ENCODE measurements at places on chromosomes 4 and X.

DNA sequence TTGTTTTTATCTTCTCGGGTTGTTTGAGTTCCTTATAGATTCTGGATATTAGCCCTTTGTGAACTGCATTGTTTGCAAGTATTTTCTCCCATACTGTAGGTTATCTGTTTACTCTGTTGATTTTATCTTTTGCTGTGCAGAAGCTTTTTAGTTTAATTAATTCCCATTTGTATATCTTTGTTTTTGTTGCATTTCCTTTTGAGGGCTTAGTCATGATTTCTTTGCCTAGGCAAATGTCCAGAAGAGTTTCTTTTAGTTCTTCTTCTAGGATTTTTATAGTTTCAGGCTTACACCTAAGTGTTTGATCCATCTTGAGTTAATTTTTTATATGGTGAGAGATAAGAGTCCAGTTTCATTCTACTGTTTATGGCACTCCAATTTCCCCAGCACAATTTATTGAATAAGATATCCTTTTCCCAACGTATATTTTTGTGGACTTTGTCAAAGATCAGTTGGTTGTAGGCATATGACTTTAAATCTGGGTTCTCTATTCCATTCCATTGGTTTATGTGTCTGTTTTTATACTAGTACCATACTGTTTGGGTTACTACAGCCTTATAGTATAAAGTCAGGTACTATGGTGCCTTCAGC is 54.3 kb downstream of the EGF start:
- no peak for DNase-seq

DNA sequence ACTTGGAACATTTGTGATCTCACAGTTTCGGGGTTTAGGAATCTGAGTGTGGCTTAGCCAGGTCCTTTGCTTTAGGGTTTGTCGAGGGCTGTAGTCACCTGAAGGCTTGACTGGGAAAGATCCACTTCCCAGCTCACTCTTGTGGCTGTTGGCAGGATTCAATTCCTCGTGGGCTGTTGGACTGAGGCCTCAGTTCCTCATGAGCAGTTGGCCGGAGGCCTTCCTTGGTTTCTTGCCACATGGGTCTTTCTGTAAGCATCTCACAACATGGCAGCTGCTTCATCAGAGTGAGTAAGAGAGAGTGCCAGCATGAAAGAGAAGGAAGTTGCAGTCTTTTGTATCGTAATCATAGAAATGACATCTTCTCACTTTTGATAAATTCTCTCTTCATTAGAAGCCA is 11.1 kb downstream of the TXLNG start:
- DNase-seq: no peak

DNA sequence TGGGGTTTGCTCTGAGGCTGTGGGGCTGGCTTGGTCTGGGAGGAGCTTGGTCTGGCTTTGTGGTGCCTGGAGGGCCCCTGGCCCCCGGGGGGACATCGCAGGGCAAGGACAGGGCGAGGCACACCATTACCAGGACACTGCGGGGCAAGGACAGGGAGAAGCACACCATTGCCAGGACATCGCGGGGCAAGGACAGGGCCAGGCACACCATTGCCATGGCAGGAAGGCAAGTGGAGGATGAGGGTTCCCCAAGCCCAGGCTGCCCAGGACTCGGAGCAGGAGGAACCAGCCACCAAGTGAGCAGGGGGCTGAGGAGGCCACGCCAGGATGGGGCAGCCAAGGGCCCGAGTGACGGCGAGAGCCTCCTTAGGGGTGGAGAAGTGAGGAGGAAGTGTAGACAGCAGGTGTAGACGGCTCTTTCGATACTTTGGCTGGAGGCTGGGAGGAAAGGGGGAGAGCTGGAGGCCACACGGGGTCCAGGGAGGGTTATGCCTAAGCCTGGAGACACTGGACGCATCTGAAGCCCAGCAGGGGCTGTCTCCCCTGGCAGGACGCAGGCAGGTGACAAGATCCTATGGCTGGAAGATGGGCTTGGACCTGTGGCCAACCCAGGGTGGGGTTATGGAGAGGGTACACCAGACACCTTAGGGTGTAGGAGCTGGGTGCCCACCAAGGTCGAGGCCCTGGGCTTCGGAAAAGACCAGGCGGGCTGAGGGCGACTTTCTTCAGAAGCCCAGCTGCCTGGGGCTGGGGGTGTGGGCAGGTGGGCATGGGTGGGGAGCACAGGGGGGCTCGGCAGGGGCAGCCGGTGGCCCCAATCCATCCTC is 7.3 kb downstream of the NKX1-1 start:
- no peak for DNase-seq

DNA sequence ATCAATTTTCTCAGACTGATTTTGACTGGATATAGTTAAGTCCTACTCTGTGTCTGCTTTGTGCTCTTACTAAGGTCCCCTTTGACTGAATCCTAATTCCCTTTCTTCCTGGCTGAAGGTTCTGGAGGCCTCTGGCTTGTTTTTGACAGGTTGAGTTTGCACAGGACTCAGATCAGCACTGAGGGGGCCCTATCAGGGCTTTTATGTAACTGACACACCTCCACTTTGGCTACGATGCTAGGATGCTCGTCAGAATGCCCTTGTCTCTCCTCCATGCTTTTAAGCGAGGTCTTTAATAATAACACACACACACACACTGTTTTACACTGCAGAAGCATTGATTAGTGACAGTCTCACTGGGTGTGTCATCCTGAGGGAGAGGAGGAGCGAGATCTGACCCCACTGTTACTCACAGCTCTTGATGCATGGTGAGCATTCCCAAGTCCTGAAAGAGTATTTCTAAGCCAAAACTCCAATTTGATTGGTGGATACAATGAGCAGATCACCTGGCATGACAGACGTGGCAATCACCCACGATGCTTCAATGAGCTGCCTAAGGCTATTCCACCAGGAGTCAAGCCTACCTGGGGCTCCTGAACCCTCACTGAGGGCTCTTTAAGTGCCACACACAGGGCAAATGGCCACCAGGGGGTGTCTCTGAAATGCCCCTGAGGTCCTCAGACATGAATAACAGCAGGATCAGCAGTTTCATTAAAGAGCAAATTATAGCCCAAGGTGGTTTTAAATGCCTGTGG is 130.4 kb upstream of the CPEB2 start:
- no peak for DNase-seq

- DNase-seq: no peak
Measured at GRCh38 chr4:48858130-48858529, 27.2 kb downstream of the OCIAD1 start.

DNA sequence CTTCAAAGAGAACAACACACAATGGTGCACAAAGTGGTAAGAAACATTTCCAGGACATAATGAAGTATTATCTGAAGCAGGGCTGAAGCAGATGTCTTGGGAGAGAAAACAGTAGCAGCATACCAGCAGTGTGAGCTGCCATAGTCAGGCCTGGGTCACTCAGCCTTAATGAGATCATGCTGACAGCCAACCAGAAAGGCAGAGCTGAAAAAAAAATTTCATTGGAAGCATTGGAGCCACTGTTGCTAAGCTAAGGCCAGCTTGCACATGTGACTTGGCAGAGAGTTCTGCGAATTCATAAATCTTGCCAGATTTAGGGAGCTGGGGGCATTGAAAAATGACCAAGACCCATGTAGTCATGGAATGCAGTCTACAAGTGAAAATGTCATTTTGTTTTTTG is 444.0 kb upstream of the PITX2 start:
- no peak for DNase-seq

- no peak for DNase-seq
Measured at GRCh38 chrX:101429934-101430333, 21.9 kb downstream of the HNRNPH2 start.

- DNase-seq: no peak
Measured at GRCh38 chrX:32985544-32985943, 225.8 kb downstream of the DMD start.

DNA sequence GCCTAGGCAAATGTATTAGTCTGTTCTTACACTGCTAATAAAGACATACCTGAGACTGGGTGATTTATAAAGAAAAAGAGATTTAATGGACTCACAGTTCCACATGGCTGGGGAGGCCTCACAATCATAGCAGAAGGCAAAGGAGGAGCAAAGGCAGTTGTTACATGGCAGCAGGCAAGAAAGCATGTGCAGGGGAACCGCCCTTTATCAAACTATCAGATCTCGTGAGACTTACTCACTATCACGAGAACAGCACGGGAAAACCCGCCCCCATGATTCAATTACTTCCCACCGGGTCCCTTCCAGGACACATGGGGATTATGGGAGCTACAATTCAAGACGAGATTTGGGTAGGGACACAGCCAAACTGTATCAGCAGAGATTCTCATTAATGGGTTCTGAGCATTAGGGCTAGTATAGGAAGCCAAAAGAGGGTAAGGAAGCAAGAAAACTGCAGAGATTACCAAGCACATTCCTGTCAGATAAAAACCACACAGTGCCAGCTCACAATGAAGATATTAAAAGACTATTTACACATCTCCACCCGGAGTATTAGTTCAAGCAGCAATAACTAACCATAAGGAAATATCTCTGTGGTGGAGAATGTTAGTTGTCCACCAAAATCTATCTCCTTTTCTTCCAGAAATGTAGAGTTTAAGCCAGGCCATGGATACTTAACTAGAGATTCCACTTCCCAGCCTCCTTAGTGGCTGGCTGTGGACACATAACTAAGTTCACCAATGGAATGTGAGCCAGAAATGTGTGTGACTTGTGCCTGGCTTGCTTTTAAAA is 61.2 kb upstream of the HOPX start:
- no peak for DNase-seq

- no peak for DNase-seq
Measured at GRCh38 chr4:130808492-130808891, 1712.5 kb downstream of the C4orf33 start.

DNA sequence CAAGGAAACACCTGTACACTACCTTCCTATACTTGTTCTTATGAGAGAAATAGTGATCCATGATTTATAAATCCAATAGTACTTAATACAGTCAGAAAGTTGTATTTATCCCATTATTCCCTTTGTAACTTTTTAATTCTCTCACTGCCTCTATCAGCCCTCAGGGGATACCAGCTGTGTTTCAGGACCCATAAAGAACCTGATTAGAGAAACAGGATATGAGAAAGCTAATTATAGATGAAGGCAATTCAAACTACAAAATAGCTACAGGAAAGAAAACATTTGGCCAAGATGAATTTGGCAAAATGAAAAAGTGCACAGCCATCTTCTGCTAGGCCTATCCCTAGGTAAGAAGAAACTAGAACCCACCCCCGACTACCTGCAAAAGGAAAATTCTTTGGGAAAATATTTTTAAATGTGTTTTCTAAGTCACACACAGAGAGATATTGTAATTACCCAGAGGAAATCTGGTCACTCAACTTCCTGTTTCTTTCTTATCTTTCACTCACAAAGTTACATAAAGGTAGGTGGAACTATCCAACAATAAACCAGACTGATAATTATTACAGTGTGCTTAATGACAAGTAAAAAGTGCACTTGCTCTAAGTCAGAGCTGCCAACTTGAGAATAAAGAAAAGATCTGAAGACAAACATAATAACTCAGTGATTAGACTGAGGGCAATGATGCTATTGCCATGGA is 836.5 kb upstream of the HTR2C start:
- DNase-seq: no peak

- DNase-seq: no peak
Measured at GRCh38 chr4:112113864-112114263, 31.4 kb upstream of the FAM241A start.

DNA sequence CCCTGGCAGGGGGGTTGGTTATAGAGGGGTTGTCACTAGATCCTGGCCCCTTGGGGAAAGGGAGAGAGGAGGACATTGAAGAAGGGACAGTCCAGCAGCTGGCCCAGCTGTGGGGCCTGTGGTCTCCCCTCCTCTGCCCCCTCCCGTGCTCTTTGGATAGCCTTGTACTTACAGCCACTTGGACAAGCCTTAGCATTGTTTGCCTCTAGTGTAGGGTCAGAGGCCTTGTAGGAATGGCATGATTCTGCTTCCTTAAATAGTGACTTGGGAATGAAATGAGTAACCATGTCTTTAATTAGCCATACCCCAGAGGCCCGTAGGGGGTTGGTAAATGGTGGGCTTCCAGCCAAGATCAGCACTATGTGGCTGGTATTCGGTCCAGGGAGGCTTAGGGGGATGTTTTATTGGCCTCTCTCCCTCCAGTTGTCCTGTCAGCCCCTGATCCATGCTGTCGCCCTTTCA is 230.6 kb downstream of the PTTG2 start:
- DNase-seq: no peak

DNA sequence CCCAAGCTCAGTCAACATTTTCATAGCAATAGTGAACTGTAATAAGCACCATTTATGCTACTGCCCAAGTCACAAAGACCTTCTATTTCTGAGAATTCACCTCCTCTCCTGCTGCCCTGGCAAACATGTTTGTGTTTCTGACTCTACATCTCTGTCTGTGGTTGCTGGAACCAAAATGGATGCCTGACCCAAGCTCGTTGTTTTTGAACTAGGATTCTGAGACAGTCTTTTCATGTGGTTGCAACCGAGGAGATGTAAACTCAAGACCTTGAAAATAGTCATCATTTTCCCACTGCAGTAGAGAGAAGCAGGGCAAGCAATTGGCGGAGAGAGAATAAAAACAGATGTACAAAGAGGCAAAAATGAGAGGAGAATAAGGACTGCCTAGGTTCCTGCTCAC is 160.2 kb downstream of the RAB28 start:
- no peak for DNase-seq

- no peak for DNase-seq
Measured at GRCh38 chr4:10184041-10184440, 67.4 kb upstream of the WDR1 start.

DNA sequence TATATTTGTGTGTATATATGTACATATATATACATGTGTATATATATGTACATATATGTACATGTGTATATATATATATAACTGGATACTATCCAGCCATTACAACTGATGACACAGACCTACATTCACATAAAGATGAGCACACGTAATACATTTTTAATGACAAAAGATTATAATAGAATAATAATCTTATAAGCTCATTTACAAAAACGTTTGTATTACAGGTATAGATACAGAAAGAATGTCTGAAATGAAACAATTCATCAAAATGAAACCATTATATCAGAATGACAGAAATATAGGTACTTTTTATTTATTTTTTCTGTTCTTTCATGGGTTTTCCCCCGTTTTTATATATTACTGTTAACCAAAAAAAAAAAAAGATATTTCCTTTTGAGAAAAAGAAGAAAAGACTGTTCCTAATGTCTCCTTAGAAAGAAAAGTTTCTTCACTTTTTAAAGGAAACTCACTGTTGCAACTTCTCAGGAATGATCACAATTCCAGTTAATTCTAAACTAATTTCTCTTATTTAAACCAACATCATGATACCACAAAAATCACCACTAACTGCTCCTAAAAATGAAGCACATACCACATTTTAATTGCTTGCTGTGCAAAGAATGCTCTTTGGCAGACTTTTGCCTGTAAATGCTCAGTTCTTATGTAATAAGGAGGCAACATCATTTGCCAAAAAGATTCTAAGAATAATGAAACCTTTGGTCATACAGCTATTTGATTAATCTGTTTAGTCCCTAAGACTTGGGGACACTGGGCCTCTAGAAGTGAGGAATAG is 18.9 kb downstream of the LEF1 start:
- no peak for DNase-seq

- no peak for DNase-seq
Measured at GRCh38 chrX:153726286-153727122, 1.8 kb downstream of the ABCD1 start.

- DNase-seq: no peak
Measured at GRCh38 chr4:8332891-8333331, 63.4 kb downstream of the HTRA3 start.

- DNase-seq: no peak
Measured at GRCh38 chr4:155578726-155579370, 87.8 kb upstream of the GUCY1A1 start.
